ENCODE measurements at places on chromosomes 1 and 21. TPM values are rescaled to one million over a fixed set of nuclear protein-coding genes. Genes with fewer than 3 reads are reported as not detected.

- no peak for DNase-seq
These were observed 1.3 kb upstream of the ZBTB7B start for GRCh38 chr1:155001425-155001674.

GRCh38 chr1:219173758-219174459, at the start of gene LYPLAL1:
LYPLAL1 (plus strand) TSS chr1:219173878; CDS start chr1:219173891, 13 bp downstream.
- DNase-seq, result peak; percentile 92

DNA sequence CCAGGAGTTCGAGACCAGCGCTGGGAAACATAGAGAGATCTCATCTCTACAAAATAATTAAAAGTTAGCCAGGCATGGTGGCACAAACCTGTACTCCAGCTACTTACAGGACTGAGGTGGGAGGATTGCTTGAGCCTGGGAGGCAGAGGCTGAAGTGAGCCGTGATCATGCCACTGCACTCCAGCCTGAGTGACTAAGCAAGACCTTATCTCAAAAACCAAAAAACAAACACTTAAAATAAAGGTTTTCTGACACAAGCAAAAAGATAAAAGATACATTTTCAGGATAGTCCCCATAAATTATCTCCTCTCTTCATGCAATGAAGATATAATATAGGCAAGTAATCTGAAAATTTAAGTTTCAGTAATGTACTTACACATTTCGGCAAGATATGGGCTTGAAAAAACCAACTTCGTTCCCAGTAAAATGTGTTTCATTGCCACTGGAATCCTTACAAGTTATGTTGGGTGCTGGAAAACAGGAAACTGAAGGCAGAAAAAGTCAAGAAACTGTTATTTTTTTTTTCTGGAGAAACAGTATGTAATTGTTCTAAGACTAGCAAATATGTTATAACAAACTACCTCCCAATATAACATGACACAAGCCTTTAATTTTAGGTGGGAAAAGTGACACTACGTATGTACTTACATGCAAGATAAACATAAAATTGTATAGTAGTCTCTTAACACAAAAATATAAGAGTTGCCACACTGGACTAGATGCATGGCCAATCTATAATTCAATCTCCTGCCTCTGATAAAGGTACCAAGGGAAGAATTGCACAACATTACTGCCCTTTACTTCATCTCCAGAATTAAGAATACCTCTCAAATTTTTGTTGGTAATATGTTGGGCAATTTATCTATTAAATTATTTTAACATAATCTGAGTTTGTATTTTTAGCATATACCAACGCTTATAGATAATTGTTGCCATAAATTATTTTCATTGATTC, 15.7 kb downstream of the TM2D1 start:
- DNase-seq, result no peak

DNA sequence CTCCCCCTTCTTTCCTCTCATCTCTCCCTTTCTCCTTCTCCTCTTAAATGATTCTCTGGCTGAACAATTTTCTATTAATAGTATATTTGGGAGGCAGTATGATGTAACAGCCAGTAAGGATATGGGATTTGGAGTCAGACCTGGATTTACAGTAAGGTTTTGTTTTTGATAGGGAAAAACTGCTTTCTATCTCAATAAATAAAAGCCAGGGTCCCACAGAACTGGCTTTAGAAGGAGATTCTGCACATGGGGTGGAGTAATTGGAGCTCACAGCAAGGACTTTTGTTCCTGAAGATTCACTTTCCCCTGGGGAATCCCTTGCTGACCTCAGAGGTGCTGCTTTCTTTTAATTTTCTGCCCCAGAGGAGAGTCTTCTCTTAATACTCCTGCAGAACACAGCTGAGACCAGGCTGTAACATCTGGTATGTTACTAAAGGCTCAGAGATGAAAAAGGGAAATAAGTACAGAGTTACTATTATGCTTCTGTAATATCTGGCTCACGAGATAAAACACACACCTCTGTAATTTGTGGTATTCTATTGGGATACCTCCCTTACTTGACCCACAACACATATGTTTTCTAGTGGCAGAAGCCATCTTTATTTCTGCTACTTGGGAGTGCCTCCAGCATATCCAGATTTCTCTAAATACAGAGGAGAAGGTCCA, 13.4 kb downstream of the EPB41 start:
- DNase-seq, result no peak

GRCh38 chr1:5720936-5721335, 271.3 kb downstream of the NPHP4 start:
- no peak for DNase-seq

FCRL4 gene
- total RNA-seq, result not detected
